ENCODE measurements at places on chromosomes 13 and 19.
A peak's percentile ranks its signal among the peaks of the same experiment; 100 is the strongest.

GRCh38 chr19:30153326-30154210 lies 211.5 kb downstream of the URI1 start:
- DNase-seq: no peak

DNA sequence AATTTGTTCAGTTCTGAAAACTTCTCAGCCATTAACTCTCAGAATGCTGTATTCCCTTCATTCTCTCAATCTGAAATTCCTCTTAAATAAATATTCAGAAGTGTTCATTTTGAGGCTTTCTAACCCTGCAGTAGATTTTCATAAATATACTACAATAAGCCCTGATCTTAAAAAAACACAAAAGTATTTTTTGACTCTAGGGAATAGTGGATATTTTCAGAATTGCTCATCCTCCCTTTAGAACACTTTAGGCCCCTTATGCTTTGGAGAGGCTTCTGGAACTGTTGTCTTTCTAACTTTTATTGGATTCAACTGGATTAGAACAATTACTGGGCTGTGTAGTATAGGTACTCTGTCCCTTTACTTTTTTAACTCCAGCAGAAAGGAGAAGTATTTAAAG lies 1662.6 kb upstream of the MIR17HG start:
- peak; percentile 2 for DNase-seq

- DNase-seq: no peak
Measured at GRCh38 chr19:14414926-14415690, 4.0 kb downstream of the DDX39A start.

DNA sequence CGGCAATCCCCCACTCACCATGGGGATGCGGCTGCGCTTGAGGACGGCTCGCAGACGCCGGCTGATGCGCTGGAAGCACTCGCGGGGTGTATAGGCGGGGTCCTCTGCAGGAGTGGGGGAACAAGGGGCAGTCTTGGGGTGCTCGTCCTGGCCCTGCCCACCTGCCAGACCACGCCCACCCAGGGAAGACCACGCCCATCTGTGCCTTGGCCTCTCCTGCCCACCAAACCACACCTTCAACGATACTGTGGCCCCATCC lies 6.7 kb downstream of the RNU6-9 start:
- no peak for DNase-seq

- no peak for DNase-seq
Measured at GRCh38 chr19:8446061-8446709, 1.4 kb downstream of the HNRNPM start.

DNA sequence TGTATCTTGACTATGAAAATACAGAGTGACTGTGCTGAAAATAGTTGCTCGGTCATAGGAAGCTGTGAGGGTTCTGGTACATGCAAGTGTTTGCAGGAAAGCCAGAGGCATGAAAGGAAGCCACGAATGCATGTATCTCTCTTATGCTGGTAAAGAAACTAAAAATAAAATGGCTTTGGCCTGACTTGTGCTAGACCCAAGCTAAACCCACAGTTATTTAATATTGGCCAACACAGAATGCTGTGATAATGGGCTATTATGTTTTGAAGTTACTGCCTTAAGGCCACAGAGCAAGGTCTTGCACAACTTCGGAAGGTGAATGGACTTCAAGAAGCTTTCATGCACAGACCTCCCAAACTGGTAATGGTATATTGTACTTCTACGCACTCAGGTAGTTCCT lies 518.2 kb upstream of the HTR2A start:
- peak; percentile 43 for DNase-seq

DNA sequence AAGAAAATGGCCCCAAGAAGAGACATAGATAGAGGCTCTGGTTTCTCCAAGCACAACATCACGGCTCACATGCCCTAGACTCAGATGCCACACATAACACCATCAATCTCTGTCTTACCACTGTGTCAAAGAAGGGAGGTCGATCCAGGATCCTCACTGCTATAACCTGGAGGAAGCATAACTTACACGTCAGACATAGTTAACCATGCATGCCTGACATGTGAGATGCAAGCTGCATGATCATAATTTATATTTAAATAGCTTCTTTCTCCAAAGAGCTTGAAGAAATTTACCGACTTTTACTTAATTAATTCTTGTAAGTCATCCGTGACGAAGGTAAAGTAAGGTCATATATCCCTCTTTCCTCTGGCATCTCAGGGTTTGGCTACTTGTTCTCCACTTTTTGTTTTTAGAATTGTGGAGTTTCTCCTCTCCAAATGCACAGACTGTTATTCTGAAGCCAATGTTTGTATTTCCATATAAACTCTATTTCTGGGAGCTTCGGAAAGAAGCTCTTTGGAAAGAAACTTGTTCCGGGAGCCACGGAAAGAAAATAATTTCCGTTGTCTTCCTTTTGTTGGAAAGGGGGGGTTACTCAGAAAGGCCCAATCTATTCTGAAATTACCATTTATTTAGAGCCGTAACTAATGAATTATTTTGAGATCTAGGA lies 205.6 kb downstream of the LHFPL6 start:
- no peak for DNase-seq

DNA sequence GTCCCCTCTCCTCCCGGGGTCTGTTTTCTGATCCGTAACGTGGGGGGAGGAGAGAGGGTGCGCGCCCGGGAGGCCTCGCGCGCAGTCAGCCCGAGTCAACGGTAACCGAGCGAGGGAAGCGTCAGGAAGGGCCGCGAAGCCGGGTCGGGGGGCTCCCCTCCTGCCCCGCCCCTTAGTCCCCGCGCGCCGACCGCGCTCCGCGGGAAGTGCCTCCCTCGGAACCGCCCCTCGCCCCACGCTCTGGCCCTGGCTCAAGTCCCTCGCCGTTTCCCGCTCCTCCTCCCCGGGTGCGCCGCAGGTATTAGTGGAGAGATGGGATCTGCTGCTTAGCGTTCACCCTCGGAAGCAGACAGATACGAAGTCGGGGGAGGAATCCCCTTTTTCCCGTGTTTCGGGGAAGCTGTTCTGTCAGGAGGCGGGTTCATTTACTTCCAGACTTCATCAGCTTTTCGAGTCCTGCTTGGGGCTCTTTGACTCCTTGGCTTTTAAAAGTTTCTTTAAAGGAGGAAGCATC lies 770 bp downstream of the HNRNPM start:
- peak; percentile 22 for DNase-seq

Measured in fibroblast of skin of abdomen (primary cell).